Activated T-cell treated with anti-CD3 and anti-CD28 coated beads for 48 hours (primary cell): ENCODE measurements at places on chromosomes 2 and 18.

DNA sequence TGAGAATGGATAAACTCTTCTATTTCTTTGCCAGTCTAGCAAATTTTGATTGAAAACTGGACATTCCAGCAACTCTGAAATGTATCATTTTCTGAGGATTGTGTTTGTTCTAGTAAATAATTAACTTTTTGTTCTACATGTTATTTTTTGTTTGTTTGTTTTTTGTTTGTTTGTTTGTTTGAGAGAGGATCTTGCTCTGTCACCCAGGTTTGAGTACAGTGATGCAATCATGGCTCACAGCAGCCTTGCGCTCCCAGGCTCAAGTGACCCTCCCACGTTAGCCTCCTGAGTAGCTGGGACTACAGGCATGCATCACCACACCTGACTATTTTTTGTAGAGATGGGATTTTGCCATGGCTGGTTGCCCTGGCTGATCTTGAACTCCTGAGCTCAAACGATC is 65.2 kb upstream of the BARD1 start:
- DNase-seq, result no peak

GRCh38 chr2:128817813-128818212 is 499.1 kb upstream of the HS6ST1 start:
- no peak for DNase-seq

DNA sequence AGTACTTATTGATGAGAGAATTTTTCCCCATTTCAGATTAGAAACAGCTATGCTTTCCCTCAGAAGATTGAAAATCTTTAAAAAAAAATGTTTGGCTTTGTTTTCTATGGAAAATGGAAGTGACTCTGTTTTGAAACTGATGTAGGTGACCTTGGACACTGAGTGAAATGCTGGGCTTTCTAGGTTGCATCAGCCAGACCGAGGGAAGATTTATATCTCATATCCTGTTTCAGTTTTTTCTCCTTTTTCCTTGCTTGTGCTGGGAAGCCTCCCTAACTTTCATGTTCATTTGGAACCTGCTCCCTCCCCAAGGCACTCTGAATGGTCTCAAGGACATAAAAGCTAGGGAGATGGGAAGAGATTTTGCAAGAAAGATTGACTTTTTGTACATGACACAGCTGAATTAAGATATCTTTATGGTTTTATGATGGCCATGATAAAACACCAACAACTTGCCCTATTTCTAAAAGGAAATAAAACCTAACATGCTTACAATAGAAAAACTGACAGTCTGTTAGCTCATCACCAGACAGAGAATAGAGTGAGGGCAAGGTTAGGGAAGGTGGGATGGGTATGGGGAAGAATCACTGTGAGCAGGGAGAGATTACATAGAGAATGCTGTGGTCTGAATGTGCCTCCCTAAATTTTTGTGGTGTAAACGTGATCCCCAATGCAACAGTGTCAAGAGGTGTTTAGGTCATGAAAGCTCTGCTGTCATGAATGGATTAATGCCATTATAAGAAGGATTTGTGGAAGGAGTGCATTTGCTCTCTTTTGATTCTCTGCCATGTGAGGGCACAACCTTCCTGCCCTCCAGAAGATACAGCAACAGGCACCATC is 249.7 kb downstream of the TPGS2 start:
- DNase-seq, result no peak

GRCh38 chr2:239345251-239345650 is 55.6 kb downstream of the HDAC4 start:
- DNase-seq, result no peak

- no peak for DNase-seq
Measured at GRCh38 chr2:206561962-206562361, 80.3 kb upstream of the FAM237A start.

DNA sequence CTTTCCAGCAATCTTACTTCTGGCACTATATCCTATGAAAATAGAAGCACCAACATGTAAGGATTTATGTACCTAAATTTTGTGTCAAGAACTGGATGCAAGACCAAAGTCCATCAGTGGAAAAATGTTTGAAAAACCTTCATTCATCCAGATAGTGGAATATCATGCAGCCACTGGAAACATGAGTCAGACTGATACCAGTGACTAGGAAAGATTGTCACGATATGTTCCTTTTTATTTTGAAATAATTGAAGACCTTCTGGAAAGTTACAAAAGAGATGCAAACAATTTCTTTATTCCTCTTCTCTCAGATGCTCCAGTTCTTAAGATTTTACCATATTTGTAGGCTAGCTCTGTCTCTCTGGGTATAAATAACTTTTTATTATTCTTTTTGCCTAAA is 40.5 kb upstream of the IL1R2 start:
- no peak for DNase-seq
